ENCODE measurements at places on chromosomes 1 and 21.

- DNase-seq = no peak
Measured at GRCh38 chr1:228347181-228347580, 59.5 kb downstream of the TRIM11 start.

- no peak for DNase-seq
Measured at GRCh38 chr1:22545141-22545540, 18.1 kb upstream of the EPHA8 start.

- no peak for DNase-seq
Measured at GRCh38 chr1:103529746-103530145, 4.2 kb downstream of the RNPC3 start.

DNA sequence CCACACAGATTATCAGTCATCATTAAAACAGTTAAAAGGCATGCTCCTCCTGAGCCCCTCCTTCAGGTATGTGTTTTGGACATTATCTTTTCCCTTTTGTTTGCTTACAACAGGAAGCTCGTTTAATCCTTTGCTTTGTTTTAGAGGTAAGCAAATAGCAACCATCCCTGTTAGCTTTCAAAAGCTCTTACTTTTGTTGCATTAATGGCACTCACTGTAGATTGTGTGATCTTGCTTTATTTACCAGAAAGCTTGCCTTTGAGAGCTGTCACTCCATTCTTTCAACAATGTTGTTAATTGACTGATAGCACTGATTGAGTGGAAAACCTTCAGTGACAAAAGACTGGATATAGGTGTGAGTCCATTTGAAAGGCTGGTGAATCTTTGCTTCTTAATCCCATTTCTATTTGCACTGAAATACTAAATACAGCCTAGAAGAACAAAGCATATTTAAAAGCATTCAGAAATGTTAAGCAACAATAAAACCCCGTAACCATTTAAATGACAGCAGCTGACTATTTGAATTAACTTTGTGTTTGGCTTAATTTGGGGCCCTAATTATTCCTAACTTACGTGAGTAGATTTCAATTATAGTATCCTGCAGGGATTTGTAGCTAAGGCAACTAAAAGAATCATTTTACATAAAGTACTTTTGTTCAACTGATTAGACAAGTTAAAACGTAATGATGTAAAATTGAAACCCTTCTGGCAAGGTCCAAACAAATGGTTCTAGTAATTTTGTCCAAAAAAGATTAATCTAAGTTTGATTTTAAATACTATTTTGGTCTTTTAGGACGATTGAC is 48.3 kb downstream of the ADGRL2 start:
- DNase-seq = no peak

GRCh38 chr1:168065506-168065905 is 71.2 kb downstream of the GPR161 start:
- DNase-seq = no peak

GRCh38 chr1:27517301-27517700 is 27.3 kb upstream of the WASF2 start:
- DNase-seq = no peak
